NCI-H524 (cell line): ENCODE measurements at places on chromosomes 13 and 19.

DNA sequence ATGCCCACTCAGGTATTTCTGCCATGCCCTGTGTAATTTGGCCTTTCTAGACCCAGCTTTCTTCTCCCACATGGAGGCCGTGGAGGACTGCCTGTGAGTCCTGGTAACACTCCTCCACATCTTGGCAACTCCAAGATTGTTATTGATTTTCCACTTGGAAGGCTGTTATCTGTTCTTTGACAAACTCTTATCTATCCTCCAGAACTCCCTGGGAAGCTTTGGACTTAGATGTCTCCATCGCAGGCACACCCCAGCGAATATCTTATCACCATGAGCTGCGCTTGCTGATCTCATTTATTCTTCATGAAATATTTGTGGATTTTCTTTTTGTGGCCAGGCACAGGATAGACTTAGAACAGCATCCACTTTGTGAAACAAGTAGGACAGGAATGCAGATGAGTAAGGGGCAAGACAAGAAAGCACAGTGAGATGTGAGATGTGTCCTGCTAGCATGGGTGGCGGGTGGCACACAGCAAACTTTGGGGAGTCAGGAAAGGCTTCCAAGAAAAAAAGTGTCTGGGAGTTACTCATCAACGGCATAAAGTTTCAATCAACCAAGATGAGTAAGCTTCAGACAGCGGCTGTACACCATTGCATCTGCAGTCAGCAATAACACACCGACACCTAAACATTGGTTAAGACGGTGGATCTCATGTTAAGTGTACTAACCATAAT lies 84.5 kb upstream of the IRS2 start:
- no peak for DNase-seq

DNA sequence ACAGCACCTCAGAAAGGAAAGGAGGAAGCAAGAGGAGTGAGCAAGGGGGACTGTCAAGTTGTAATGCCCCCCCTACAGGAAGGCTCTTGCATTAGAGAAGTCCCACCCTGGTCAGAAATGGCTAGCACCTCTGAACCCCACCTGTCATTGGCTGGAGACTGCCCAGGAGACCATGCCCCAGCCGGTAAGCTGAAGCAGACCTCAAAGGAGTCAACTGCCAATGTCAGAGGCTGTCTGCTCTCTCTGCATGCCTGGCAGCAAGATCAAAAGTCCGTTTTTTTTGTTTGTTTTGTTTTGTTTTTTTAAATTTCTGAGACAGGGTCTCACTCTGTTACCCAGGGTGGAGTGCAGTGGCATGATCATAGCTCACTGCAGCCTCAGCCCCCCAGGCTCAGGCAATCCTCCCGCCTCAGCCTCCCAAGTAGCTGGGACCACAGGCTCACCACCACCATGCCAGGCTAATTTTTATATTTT lies 8.1 kb upstream of the BCL3 start:
- no peak for DNase-seq

GRCh38 chr13:86269511-86269910 lies 470.3 kb upstream of the SLITRK6 start:
- no peak for DNase-seq

DNA sequence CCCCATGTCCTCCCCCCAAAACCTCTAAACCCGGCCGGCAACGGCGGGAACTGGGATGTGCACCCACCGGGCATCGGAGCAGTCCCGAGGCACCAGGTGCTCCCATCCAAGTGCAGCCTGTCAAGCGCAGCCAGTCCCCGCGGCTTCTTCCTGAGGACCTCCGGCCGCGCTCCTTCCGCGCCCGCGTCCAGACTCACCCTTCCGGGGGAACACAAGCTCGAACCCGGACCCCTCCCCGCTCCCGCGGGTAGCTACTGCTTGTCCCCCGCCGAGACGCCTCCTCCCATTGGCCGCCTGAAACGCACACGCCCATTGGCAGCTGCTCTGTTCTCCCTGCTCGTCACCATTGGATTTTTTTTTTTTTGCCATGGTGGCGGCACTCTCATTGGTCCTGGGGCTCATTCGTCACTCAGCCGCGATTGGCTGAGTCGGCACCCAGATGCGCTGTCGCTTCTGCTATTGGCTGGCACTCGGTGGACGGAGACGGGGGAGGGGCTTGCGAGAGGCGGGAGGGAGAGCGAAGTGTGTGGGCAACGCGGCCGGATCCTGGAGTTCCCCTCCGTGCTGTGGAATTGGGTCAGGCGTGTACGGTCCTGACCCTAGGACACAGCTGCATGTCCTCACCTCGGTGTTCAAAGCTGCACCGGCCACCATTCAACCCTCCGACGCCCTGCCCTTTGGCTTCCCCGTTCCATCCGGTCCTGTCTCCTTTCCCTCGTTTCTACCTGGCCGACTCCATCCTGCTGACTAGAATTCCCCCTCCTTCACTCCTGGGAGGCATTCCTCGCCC lies at the start of gene TYK2:
TYK2 (minus strand) TSS at position 260 of the 790 bp plus-strand sequence. CDS start 2,166 bp downstream, outside the sequence.
- DNase-seq, result peak; percentile 99

DNA sequence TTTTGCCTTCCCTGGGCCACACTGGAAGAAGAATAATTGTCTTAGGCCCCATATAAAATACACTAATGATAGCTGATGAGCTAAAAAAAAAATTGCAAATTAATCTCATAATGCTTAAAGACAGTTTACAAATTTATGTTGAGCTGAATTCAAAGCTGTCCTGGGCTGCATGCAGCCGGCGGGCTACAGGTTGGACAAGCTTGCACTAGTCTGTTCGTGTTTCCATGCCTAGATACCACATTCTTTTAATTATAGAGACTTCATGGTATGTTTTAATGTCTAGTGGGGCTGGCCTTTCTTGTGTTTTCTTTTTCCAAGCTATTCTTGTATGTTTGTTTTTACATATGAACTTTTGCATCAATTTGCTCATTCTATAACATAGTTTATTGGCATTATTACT lies 90.6 kb downstream of the SGCG start:
- no peak for DNase-seq

DNA sequence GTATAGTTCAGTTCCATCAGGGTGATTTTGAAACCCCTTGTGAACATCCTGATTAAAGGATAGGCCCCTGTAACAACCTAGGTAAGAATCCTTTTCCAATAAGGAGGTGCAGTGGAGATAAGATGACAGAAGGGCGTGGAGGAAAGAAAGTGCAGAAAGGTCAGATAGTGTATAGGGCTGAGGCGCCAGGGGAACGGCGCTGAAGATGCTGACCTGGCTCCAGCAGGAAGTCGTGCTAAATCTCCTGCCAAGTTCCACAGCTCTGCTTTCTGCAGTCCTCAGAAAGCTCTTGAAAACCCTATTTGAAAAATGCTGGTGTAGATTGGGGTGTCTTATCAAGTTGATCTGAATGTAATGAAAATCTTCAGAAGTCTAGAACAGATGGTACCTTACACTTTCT lies 221.7 kb downstream of the COG6 start:
- DNase-seq, result no peak

DNA sequence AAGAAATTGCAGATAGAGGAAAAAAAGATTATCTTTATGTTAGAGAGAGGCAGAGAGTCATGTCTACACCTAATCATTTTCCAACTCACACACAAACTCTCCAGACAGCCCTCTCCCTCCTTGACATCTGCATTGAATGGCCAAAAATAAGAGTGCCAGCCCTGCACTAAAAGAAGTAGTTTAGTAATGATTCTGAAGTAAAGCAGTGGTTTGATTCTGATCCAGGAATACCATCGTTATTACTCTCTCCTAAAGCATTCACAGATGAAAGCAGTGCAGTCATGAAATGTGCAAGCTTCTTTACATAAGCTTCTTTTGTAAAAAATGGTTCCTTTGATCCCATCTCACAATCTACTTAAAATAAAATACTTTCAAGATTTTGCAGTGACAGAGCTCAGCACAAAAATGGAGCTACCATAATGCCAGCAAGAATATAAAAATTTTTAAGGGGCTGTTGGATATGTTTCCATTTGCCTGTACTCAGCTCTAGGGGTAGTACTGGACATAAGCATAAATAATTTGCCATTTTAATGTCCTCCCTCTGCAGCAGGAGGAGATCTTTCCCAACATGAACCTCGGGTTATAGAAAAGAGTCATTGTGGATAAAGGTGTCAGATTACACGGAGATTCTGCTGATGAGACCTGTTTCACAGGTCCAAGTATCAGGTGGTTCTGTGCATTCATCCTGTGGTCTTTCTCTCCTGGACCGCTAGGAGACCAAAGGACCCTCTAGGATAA lies 406.3 kb downstream of the DCT start:
- no peak for DNase-seq

DNA sequence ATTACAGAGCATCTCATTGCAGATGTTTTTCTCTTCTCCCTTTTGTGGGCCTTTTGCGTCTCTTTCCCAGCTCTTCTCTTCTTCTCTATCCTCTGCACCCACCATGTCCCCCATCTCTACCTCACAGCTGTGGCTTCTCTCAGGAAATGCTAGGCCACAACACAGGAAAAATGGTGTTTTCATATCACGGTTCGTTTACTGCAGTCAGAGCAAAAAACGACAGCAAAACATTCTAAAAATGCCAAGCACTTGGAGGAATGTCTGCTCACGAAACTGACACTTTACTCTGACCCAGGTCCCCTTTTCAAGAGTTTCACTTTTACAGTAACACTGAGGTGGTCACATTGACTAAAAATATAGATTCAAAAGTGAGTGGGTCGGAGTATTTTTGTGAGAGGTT lies 152.2 kb downstream of the DCT start:
- no peak for DNase-seq

GRCh38 chr19:13010038-13010991 lies 15.0 kb downstream of the NFIX start:
- DNase-seq, result peak; percentile 20

DNA sequence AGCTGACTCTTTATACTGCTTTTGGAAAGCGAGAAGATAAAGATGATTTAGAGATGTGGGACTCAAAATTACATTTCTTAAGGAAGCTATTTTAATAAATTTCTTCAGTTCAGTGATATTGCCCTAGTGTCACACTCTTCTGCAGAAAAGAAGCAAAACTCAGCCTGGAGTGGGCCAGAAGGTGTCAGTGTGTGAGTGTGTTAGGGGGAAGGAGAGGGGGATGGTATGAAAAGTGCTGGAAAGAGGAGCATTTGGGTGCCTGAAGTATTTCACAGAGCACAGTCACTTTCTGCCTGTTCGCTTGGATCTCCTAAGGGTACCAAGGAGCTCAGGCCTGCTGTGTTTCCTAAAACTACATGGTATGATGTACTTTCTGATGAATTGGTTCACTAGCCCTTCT lies 84.5 kb upstream of the FRY start:
- DNase-seq, result peak; percentile 13

- no peak for DNase-seq
Measured at GRCh38 chr13:37918751-37919150, 49.2 kb upstream of the TRPC4 start.

- DNase-seq, result no peak
Measured at GRCh38 chr19:49415102-49415809, 8.0 kb downstream of the PTH2 start.

DNA sequence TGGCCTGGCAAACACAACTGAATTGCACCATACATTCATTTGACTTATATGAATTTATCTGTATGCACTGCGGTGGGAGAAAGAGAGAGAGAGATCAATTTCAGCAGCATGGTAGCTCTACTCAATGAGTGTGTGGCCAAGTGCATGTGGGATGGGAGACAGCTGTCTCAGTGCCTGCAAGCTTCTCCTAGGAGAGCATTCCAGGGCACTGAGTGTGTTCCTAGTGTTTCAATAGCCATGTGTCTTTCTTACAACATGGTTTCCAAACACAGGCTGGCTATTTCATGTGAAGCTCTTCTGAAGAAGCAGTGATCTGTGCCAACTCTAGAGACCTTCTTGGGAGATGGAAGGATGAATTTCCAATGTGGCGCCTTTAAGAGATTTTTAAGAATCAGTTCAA lies 43.5 kb downstream of the NEK5 start:
- no peak for DNase-seq

DNA sequence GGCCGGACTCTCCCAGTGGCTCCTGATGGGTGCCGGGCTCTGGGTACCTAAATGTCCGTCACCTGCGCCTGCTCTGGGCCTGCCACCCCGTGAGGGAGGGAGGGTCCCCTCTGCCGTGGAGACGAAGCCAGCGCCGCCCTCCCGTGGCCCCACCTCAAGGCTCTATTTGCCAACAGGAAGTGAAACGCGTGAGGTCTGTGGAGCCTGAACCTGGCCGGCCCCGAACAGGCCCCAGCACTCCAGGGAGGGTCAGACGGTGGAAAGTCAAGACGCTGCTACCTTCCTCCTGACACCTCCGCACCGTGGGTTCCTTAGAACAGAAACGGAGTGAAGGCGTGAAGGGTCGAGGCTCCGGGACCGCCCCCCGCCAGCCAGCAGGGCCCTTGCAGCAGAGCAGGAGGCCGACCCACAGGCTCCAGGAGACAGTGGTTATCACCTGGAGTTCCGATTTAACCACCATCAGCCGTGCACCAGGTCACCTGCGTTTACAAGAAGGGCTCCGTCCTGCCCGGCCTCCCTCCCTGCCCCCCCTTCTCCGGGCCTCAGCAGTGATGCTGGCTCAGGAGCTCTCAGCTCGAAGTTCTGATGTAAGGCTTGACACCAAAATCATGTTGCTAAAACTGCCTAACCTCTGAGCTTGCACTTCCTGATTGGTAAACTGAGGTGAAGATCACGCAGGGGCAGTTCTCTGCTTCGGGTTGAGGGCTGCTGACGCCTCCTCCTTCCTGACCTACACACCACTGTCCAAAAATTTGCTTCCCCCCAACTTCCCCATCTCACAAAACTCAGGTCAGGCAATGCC lies 50.9 kb upstream of the C13orf46 start:
- no peak for DNase-seq

DNA sequence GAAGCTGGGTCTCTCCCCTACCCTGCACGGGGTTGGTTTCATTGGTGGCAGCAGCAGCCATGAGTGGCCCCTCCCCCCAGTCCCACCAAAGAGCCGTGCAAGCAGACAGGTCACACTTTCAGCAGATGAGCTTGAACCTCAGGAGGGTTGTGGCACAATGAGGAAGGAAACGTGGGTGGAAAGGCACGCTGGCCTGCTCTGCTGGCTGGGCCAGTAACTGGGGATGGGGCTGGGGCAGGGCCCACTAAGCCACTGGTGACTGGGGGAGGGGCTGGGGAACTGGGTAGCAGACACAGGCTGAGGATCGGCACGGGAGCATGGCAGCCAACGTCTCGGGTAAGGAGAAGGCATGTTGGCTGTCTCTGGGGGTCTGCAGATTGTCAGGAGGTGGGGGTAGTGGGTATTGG lies at the start of gene P2RY11:
P2RY11 (plus strand) TSS at position 289 of the 407 bp plus-strand sequence; CDS start at position 318, 29 bp downstream.
- DNase-seq, result no peak

- DNase-seq, result no peak
Measured at GRCh38 chr19:2477732-2478191, 1.8 kb downstream of the GADD45B start.

- DNase-seq, result no peak
Measured at GRCh38 chr19:46998445-46999125, 21.1 kb upstream of the NPAS1 start.

- no peak for DNase-seq
Measured at GRCh38 chr13:29310806-29311205, 284.7 kb downstream of the SLC7A1 start.

DNA sequence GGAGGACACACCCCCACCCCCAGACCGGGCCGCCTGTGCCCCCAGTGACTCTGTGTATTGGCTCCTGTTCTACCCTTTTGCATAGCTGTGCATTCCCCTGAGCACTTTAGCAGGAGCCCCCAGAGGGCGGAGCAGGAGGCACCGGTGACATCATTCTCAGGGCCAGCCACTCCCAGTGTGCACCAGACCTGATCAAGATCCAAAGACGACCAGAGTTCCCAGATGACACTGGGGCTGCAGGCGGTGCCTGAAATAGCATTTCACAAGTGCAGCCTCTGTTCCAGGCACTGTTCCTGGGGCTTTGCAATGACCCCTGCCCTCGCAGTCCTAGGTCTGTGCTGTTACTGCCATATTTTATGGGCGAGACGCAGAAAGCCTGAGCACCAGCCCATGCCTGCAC lies 14.5 kb upstream of the PTPRS start:
- no peak for DNase-seq

GRCh38 chr19:34838753-34839431 lies 65.9 kb upstream of the ZNF599 start:
- DNase-seq, result no peak

- DNase-seq, result no peak
Measured at GRCh38 chr13:36447501-36447900, 15.2 kb downstream of the CCNA1 start.
